ENCODE measurements at places on chromosomes 2 and 18. TPM values are rescaled to one million over a fixed set of nuclear protein-coding genes. Genes with fewer than 3 reads are reported as not detected.

DNA sequence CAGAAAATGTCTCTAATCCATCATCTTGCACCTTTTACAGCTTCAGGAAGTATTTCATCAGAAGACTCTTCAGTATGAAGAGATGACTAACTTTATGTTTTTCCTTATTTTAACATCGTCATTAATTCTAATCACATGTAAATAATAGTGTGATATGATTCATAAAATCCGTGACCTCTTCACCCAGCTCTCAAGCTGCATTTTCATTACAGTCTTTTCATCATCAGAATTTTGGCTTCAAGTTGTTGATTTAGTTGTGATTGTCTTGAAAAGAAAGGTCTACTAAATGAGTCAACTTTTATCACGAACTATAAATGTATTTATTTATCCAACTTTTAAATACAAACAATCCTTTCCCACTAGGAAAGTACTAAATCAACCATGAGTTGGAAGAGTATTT is 410.3 kb downstream of the LRP1B start:
- no peak overlapping the region for H3K27ac ChIP-seq
- no peaks in the 10 kb centered on the region for H3K27me3 ChIP-seq
- H3K4me1 ChIP-seq, result no peaks in the 10 kb centered on the region
- DNase-seq, result no peak
- no peaks in the 10 kb centered on the region for H3K36me3 ChIP-seq

- H3K4me1 ChIP-seq, result no peaks in the 10 kb centered on the region
- H3K4me3 ChIP-seq, result no peak overlapping the region
Observed at GRCh38 chr18:35197296-35197695, 43.5 kb upstream of the ZNF397 start.

DNA sequence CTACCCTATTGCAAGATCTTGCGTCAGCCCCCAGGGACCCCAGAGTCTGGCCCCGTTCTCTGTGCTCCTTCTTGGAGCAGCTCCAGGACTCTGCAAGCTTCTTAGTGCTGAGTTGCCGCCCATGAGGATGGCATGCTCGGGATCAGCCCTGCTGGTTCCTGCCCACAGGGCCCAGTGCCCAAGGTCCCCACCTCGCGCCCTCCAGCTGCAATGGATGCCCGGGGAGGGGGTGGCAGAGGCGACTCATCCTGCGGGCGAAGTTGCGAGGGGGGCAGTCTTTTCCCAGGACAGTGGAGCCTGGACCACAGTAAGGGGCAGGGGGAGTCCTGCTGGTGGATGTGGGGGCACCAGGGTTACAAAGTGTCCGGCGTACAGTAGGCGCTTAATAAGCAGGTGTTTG is 261.9 kb downstream of the BCL2 start:
- H3K27ac ChIP-seq, result no peak overlapping the region
- DNase-seq, result no peak
- H3K36me3 ChIP-seq, result no peaks in the 10 kb centered on the region
- H3K4me3 ChIP-seq, result no peak overlapping the region

GRCh38 chr2:45699032-45699658 is 47.7 kb downstream of the PRKCE start:
- H3K27me3 ChIP-seq, result no peaks in the 10 kb centered on the region
- H3K27ac ChIP-seq, result no peak overlapping the region
- H3K4me1 ChIP-seq, result no peaks in the 10 kb centered on the region
- H3K4me3 ChIP-seq, result no peak overlapping the region
- no peaks in the 10 kb centered on the region for H3K36me3 ChIP-seq
- DNase-seq, result no peak

GRCh38 chr18:38318416-38318815 is 752.8 kb upstream of the CELF4 start:
- H3K4me3 ChIP-seq, result no peak overlapping the region
- no peaks in the 10 kb centered on the region for H3K27me3 ChIP-seq
- no peak for DNase-seq
- no peaks in the 10 kb centered on the region for H3K36me3 ChIP-seq

- no peaks in the 10 kb centered on the region for H3K36me3 ChIP-seq
- H3K4me3 ChIP-seq, result no peak overlapping the region
- H3K27me3 ChIP-seq, result no peaks in the 10 kb centered on the region
- H3K4me1 ChIP-seq, result no peaks in the 10 kb centered on the region
- DNase-seq, result no peak
Observed at GRCh38 chr2:192007581-192008228, 160.8 kb upstream of the CAVIN2 start.

Gene CDH20
- 0.17 TPM for total RNA-seq

Gene FEV
- not detected for total RNA-seq

Gene RMDN2
- 17.8 TPM for total RNA-seq

Gene RAB6C
- total RNA-seq, result not detected

Gene CPLX4
- total RNA-seq, result not detected

Gene SERPINB4
- 0.42 TPM for total RNA-seq

Gene KIF5C
- total RNA-seq, result 0.96 TPM

Gene RUFY4
- total RNA-seq, result not detected
